ENCODE measurements at places on chromosomes 2 and 18.

GRCh38 chr2:67309281-67309680 lies 87.9 kb upstream of the ETAA1 start:
- no peak for DNase-seq

GRCh38 chr18:35030277-35030989 lies 10.8 kb upstream of the MAPRE2 start:
- no peak for DNase-seq

GRCh38 chr2:100222844-100223243 lies 80.5 kb upstream of the AFF3 start:
- no peak for DNase-seq

GRCh38 chr2:138881126-138881525 lies 100.9 kb upstream of the NXPH2 start:
- no peak for DNase-seq

DNA sequence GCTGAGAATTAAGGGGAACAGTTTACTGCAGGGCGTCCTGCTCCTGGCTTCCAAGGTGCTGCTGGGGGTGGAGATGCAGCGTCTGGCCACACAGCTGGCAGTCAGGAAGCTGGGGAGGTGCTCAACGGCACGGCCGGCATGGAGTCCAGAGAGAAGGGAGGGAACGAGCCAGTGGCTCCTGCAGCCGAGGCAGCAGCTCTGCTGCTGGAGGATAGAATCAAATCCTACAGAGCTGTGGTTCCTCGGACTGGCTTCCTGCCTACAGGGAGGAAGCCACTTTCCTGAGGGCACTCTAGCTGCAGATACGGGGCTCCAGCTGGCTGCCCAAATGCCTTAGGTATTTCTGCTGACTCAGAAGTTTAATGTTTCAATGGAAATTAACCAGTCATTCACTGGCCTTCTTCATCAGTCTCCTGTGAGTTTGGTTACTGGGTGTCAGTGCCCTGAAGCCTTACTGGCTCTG lies 266.3 kb downstream of the TWIST2 start:
- no peak for DNase-seq
